ENCODE measurements at places on chromosomes 3 and 15. TPM values are rescaled to one million over a fixed set of nuclear protein-coding genes. Genes with fewer than 3 reads are reported as not detected.

DNA sequence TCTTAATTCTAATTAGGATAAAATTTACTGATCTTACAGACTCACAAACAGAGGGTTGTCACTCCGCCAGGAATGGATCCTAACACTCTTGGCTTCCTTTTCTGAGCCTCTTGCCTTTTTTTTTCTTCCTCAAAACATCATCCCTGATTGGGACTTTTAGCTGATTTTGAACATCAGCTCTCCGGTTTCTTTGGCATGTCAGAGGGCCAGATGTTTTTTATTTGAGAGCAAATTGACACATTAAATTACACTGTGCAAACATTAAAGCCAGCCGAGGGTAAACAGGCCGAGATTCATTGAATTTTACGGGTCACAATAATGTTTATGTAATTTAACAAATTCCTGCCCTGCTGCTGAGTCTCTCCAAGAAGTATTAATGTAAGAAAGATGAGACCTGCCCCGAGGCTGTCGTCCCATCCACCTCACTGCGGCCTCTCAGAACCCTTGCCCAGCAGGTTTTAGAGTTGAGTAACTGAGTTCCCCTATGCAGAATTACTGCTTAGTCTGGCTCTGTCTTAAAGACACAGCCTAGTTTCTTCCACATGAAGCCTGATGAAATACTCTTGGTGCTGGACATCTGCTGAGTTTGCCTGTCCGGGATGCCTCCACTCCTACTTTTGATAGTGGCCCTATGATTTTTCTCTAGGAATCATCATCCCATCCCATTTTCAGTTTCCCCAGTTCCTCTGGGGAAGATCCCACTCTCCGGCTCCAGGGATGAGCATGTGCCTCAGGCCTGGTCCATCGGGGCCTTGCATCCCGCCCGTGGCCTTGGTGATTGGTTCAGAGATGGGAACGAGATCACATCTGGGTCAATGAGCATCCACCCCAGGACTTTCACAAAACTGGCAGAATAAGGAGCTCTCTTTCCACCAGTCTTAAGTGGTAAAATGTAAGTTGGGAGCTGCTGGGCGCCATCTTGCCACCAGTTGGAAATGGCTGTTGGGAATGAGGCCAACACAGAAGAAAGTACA lies 226.6 kb upstream of the TLE3 start:
- DNase-seq = no peak

DNA sequence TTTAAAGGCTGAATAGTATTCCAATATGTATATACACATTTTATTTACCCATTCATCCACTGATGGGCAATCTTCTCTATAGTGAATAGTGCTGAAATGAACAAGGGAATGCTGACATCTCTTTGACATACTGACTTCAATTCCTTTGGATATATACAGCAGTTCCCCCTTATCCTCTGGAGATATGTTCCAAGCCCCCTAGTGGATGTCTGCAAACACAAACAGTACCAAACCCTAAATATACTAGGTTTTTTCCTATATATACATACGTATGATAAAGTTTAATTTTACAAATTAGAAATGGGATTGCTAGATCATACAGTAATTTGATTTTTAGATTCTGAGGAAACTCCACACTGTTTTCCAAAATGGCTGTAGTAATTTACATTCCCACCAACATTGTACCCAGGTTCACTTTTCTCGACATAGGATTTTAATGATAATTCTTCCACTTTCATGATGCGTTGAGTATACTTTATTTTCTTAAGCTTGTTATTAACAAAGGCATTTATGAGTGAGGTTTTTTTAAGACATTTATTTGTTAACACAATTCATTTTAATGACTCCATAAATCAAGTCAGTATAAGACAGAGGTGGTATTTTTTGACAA lies 38.2 kb downstream of the VPS13C start:
- no peak for DNase-seq

GRCh38 chr3:8095724-8096123 lies 405.9 kb upstream of the LMCD1 start:
- no peak for DNase-seq

DNA sequence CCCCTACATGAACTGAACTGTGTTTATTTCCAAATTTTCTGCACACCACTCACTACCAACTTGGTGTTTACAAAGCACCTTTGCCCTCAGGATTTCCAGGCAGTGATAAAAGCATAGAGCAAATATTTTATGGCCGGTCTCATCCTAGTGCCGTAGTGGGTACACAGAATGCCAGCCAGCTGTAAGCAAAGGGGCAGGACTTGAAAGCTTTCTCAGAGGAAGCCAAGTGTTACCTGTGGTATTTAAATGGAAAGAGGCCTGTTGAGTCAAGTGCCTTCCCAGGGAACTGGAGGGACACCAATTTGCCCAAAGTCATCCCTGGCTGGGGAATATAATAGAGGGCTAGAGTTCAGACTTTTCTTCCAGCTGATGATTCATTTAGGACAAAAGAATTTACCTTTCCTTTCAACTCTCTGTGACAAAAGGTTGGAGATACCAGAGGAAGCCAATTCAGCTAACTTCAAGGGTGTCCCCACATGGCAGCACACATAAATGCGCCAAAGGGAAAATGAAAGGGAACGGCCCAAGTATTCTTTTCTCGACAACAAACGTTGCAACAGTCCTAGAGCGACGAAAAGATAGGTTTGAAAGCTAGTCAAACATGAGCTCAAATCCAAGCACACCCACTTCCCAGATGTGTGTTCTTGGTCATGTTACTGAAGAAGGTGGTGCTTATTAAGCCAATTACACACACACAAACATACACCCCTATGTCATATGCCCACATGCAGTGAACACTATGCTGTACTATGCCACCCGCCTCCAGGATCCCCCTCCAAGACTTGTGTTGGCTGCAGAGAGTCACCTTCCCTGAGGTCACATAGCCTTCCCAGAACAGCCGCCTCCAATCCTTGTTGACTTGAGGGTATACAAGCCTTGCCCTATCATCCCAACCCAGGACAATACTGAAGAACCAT lies 27.7 kb downstream of the MAGI1 start:
- no peak for DNase-seq

- no peak for DNase-seq
These were observed 92.3 kb upstream of the TLE3 start for GRCh38 chr15:70189826-70190695.

The SEMA5B gene
- 0.16 TPM for total RNA-seq

The PLD1 gene
- total RNA-seq = 31.1 TPM

The SAMD7 gene
- not detected for total RNA-seq

The MAP6D1 gene
- total RNA-seq = 2.4 TPM

Measured in omental fat pad (tissue), 4 donors.